ENCODE measurements at places on chromosomes 1 and 21.

GRCh38 chr1:2169200-2169836 lies 25.3 kb downstream of the FAAP20 start:
- no peak for ATAC-seq

GRCh38 chr1:24724345-24725208 lies 20.7 kb upstream of the CLIC4 start:
- ATAC-seq: peak; percentile 43

DNA sequence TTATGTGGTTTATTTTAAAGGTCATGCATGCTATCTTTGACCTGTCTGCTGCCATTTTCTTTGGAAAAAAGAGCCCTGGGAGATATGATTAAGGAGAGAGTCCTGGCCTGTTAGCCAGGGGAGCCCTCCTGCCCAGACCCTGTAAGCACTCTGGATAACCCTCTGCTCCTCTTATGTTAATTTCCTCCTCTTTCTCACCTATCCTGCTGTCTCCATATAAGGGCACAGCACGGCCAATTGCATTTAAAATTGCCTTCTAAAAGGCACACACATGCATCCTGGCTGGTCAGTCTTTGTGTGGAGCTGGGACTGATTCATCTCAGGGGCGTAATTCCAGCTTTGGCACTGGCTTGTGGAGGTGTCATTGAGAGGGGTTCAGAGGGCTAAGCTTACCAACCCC lies 158.9 kb downstream of the ST6GALNAC5 start:
- no peak for ATAC-seq

GRCh38 chr1:232822530-232822929 lies 17.3 kb downstream of the MAP10 start:
- no peak for ATAC-seq

GRCh38 chr1:168007691-168008090 lies 70.8 kb upstream of the MPC2 start:
- no peak for ATAC-seq

GRCh38 chr1:18992646-18993045 lies 36.2 kb upstream of the IFFO2 start:
- ATAC-seq: no peak

- ATAC-seq: no peak
Measured at GRCh38 chr1:13703128-13703513, 3.1 kb downstream of the PRDM2 start.

- no peak for ATAC-seq
Measured at GRCh38 chr21:38211321-38211720, 45.5 kb upstream of the KCNJ15 start.

- ATAC-seq: peak; percentile 79
Measured at GRCh38 chr1:220281159-220281574, 8.9 kb upstream of the RAB3GAP2 start.

DNA sequence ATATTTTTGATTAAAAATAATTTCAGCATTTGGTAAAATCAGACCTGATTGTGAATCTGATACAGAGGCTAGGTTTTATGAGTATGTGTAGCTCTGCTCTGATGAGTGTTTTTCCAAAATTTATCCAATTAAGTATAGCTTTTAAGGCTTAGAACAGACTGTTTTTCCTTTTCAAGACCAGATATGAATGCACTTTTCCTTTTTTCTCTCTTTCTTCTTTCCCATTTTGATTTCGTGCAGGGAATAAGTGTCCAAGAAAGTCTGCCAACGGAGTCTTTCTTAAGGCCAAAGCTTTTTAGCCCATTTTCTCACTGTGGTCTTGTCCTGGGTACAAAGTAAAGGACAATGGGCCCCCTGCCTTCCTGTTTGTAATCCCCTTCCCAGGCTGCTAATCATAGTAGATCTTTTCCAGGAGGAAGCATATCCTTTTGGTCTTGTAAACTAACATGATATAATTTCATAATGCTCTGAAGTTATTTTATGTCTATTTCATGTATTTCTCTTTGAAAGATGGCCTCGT lies 2.9 kb downstream of the KIF1B start:
- no peak for ATAC-seq
